ENCODE measurements at places on chromosomes 5 and 9.

- DNase-seq, result no peak
Observed at GRCh38 chr5:115623658-115624057, 2.2 kb downstream of the TMED7 start.

DNA sequence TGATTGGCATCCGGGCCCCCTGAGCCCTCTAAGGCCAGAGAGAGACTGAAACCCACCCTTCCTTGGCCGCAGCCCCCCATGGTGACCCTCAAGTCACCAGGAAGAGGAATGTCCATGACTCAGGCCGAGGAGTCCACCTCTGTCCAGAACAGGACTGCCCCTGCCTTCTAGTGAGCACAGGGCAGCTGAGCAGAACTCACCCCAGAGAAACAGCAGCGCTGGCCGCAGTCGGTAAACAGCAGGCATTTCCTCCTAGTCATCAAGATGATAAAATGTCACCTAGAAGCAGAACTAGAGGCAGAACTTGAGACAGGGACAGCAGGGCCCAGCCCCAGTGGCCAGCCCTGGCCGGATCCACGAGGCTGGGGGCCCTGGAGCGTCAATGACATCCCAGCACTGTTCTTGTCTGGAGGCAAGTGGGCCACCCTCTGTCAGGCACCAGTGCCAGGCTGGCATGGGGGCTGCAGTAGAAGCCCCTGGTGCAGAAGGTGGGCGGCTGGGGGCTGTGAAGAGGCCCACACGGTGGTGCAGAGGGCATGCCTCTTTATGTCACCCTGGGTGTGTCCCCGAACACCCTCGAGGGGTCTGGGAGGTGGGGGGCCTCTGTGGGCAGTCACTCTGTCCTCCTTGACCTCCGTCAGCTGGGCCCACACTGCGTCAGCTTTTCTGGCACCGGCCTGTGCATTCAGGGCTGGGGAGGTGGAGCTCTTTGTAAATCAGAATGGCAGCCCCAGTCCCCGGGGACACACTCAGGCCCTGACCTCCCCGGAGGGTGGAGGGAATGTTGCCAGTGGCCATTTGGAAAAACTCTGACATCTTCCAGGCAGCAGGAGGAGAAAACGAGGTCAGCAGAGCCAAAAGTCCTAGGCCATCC, 83.0 kb downstream of the NTNG2 start:
- no peak for DNase-seq

DNA sequence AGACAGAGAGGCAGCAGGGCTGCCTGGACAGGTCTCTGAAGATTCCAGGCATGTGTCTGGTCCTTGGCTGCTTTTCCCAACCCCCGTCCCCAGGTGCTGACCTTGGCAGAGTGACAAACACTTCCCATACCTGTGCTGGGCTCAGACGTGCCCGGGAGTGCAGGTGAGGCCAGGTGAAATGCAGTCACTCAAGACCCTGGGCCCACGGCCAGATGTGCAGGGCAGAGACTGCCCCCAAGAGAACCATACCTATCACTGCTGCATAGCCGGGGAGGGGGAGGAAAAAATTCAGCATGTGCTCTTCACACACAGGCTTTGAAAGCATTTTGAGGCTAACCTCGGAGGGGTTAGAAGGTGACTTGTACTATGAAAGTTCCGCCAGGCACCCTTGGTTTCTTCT, 22.6 kb downstream of the CCNJL start:
- DNase-seq, result no peak

- DNase-seq, result no peak
Observed at GRCh38 chr9:26325444-26325829, 567.2 kb downstream of the CAAP1 start.

- DNase-seq, result peak; percentile 22
Observed at GRCh38 chr5:95449460-95449859, 58.3 kb downstream of the FAM81B start.

GRCh38 chr5:57298985-57299491, 125.2 kb downstream of the GPBP1 start:
- DNase-seq, result peak; percentile 85

DNA sequence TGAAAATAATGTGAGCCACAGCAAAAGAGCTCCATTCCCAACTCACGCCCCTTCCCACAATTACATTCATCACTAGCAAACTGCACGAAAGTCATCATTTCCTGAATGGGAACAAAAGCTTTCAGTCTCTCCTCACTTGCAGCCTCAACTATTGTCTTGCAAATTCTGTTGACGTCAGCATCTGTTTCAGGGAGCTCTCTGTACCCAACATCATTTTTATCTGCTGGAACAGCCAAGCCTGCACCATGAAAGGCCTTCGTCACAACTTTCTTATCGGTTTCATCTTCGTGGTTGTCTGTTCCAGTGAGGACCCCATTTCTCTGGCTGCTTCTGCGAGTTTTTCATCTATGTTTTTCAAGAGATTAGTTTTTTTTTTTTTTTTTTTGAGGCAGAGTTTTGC, 14.3 kb upstream of the RNF130 start:
- DNase-seq, result no peak

GRCh38 chr5:17224858-17225511, 7.6 kb downstream of the BASP1 start:
- DNase-seq, result peak; percentile 85

GRCh38 chr5:923281-923873, 30.7 kb downstream of the TRIP13 start:
- DNase-seq, result peak; percentile 55
